ENCODE measurements at places on chromosomes 6 and 20.

DNA sequence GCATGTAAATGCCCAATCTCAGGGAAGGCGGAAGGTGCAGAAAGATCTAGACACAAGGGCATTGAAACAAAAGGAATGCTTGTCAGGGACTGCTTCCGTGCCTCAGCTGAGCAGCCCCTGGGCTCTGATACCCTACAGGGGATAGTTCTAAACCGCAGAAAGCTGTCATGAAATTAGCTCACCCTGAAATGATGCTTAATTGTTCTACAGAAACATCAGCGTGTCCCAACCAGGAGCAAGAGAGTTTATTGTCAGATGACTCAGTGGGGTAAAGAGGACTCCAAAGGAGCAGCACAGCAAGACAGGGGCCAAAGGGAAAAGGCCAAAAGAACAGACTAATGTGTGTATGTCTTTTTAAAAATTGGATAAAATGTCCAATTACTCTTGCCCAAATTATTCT lies 258.4 kb upstream of the JARID2 start:
- DNase-seq = no peak

DNA sequence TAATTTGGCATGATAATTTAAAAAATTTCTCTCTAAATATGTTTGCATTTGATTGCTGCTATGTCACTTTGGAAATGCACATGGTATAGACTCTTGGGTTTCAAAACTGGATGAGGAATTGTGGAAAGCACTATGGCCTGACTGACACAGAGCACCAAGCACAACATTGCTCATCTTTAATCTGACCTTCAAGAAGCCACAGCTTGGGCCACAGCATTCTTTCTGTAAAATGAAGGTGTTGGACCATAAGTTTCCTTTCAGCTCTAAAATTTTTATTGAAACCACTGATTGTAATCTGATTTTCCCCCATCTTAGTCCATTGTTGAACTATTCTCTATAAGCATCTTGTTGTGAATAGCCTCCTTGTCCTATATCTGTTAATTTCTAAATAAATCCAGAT lies 41.0 kb downstream of the QKI start:
- DNase-seq = no peak

GRCh38 chr6:37256692-37257319 lies 766 bp upstream of the TBC1D22B start:
- DNase-seq = no peak

DNA sequence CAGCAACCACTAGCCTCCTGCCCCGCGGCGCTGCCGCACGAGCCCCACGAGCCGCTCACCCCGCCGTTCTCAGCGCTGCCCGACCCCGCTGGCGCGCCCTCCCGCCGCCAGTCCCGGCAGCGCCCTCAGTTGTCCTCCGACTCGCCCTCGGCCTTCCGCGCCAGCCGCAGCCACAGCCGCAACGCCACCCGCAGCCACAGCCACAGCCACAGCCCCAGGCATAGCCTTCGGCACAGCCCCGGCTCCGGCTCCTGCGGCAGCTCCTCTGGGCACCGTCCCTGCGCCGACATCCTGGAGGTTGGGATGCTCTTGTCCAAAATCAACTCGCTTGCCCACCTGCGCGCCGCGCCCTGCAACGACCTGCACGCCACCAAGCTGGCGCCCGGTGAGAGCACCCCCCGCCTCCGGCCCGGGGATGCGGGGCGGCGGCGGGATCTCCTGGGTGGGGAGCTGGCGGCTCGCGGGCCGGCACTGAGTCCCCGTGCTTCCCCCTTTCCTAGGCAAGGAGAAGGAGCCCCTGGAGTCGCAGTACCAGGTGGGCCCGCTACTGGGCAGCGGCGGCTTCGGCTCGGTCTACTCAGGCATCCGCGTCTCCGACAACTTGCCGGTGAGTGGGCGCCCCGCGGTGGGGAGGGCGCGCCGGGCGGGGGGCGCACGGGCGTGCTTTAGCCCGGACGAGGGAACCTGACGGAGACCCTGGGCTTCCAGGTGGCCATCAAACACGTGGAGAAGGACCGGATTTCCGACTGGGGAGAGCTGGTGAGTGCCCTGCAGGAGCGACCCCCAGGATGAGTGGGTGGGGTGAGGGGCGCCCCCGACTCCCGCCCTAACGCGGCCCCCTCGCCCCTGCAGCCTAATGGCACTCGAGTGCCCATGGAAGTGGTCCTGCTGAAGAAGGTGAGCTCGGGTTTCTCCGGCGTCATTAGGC lies 585 bp downstream of the PIM1 start:
- peak; percentile 58 for DNase-seq

GRCh38 chr20:33105316-33105924 lies 26.0 kb downstream of the BPIFB4 start:
- no peak for DNase-seq

GRCh38 chr6:138520463-138520862 lies 21.2 kb upstream of the NHSL1 start:
- peak; percentile 25 for DNase-seq

- no peak for DNase-seq
Observed at GRCh38 chr6:45838996-45839395, 176.7 kb downstream of the CLIC5 start.

- no peak for DNase-seq
Observed at GRCh38 chr20:10728873-10729670, 55.3 kb upstream of the JAG1 start.

GRCh38 chr6:22468256-22468965 lies 101.0 kb upstream of the HDGFL1 start:
- DNase-seq = no peak

DNA sequence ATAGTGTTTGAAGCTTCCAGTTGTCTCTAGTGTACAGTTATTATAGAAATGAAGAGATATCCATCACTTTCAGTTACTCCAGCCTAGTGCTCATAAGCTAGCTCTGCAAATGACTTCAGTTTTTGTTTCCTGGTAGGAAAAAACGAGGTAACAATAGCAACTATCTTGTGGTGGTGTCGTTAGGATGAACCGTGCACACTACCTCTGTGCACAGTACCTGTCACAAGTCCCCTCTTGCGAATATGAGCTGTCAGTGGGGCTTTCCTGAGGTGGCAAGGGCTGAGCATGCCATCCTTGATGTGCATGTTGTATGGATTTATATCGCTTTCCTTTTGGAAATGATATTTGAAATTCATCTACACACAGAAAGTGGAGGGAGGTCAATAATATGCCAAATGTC lies 151.8 kb downstream of the ARID1B start:
- no peak for DNase-seq

DNA sequence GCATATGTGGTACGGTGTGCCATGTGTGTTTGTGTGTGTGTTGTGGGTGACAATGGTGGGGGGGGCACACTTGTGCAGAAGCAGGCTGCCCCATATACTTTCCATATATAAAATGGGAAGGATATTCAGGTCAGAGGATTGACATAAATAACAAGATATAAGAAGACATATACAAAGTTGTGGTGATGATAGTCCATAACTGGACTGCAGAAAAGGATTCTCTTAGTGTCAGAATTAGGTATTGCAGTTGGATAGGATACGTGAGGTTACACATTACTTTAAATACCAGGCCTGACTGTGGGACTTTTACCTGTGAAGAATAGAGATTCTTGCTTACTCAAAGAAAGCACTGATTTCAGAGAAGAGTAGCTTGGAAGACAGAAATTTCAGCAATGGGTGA lies 1260.3 kb downstream of the EPHA7 start:
- no peak for DNase-seq

- DNase-seq = no peak
Observed at GRCh38 chr6:111597291-111598086, 8.2 kb downstream of the TRAF3IP2 start.

- no peak for DNase-seq
Observed at GRCh38 chr6:2852921-2853322, 11.3 kb upstream of the SERPINB1 start.

DNA sequence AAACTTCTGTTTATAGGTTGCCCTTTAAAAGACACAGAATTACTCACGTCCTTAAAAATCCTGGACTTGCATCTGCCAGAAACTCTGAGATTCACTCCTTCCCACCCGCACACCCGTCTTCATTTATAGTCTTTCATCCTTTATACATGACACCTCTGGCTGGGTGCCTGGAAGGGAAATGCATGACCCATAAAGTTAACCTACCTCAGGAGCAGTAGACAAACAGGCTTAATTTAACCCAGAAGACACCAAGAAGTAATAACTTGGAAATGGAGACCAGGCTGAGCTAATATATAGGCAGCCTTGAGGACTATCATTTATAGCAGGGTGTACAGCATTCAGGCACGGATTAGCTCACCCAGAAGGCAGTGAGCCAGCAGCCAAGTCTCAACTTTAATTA lies 429.0 kb upstream of the NRSN1 start:
- no peak for DNase-seq

GRCh38 chr6:38178584-38178886 lies 359.0 kb downstream of the ZFAND3 start:
- no peak for DNase-seq

DNA sequence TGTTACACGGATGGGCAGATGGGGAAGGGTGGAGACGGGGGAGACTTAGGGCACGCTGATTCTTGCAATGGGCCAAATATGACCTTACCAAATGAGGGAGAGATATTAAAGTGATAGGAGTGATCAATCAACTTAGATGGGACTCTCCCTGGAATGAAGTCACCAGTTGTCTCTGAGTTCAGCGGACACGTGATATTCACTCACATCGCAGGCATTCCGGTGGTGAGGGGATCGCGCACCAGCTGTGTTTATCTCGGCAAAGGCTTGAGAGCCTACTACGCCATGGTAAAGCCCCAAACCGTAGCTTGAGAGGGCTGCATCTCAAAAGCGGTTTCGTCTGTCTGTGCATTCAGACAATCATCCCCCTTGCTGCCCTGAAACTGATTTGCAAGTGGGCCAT lies 5.5 kb downstream of the BMP7 start:
- DNase-seq = no peak

DNA sequence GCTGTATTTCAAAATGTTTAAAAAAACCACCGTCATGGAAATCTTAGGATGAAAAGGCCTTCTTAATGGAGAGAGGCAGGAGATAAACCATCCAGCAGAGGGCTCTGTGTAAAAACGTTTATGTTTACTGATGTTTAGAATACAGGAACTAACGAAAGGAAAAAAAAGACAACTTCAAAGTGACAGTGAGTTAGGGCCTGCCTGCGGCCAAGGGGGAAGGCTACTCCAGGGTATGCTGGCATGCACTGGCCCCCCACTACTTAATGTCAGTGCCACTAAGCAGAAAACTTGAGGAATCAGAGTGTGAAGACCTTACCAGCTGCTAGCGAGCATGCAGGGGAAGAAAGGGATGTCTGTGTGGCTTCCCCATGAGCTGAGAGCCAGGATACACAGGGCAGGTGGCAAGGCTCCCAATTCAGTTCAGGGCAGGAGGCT lies 47.7 kb downstream of the AKAP7 start:
- peak; percentile 57 for DNase-seq

- no peak for DNase-seq
Observed at GRCh38 chr20:48164566-48165400, 379.5 kb upstream of the SULF2 start.

DNA sequence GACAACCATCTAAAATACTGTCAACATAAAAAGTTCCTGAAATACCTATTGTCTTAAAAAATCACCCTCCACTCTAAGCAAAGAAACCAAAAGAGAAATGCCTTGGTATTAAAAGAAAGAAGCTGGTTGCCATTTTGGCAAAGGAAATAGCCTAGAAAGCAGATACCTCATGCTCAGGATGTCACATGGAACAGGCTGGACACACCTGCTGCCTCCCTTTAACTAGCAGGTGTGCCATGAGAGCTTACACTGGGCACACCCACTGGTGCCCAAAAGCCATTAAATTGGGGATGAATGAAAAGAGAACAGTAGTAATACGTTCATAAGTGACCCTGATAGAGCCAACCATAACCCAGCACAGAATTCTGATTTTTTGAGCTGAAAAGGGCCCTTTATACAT lies 1.5 kb downstream of the SLC23A2 start:
- no peak for DNase-seq

DNA sequence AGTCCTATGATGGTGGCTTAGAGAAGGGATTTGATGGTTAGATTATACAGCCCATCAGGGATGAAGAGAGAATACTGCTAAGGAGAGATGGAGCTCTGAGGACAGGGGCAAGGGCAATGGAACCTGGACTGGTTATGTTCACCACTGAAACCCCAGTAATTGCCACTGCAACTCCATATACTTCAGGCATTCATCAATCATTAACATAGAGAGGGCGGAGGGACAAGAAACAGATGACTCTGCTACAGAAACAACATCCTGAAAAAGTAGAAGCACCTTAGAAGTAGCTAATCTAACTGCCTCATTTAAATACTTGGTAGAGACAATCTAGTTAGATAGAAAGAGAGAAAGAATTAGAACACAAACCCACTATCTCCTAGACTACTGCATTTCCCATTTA lies 89.8 kb downstream of the MDN1 start:
- DNase-seq = no peak

DNA sequence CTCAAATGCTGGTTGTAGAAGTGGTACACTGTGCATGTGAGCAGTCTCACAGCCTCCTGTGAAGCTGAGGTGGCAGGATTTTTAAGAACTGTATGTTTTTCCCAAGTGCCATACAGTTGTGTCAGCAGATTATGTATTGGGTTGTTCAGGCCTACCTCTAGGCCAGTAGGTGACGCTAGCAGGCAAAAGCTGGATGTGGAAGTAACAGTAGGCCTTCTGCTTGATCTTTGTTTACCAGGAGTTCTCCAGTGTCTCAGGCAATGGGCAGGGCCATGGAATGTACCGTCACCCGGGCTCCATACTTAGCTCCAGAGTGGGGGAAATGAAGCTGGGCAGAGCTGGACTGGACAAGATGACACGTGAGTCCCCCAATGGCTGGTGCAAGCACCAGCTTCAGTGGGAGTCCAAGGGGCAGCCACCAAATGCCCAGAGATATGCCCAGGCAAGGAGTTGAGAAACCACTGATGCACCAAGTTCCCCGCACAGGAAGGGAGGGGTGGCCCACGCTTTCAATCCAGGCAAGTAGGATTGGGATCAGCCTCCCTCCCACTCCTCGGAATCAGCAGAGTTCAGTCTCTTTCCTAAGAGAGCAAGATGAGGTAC lies 289.7 kb downstream of the HTR1B start:
- DNase-seq = no peak

DNA sequence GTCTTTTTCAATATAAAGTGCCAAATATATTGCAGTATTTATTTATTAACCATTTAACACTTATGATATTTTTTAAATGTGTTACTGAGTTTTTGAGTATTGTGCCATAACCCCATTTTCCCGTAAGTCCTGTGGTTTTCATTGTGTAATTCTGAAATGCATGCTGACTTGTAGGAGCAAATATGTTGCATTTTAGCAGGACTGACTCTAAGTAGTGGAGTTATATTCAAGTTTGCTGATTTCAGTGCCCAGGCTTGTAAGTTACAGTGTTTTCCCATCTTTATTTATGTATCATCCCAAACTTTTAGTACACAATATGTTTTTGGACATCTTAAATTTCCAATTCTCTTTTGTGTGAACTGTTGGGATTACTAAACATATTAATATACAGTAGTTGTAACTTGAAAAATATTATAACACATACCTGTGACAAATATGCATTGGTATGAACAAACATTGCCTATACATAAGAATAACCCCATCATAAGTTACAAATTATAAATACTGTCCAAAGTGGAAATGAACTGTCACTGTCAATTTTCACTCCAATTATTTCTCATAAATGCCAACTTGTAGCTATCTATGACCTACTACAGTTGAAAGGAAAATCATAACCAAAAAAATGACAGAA lies 179.3 kb upstream of the RUNX2 start:
- DNase-seq = no peak

All from HT-29 (cell line).